ENCODE measurements at places on chromosomes 6 and 20. TPM values are rescaled to one million over a fixed set of nuclear protein-coding genes. Genes with fewer than 3 reads are reported as not detected.

PROKR2 gene
- total RNA-seq = not detected

HCRTR2 gene
- not detected for total RNA-seq

SS18L1 gene
- total RNA-seq = 39.8 TPM

WFDC12 gene
- not detected for total RNA-seq

COL9A3 gene
- 13.8 TPM for total RNA-seq

PTPRK gene
- 73.1 TPM for total RNA-seq

TOX2 gene
- 47.0 TPM for total RNA-seq

SEMG1 gene
- not detected for total RNA-seq

DNA sequence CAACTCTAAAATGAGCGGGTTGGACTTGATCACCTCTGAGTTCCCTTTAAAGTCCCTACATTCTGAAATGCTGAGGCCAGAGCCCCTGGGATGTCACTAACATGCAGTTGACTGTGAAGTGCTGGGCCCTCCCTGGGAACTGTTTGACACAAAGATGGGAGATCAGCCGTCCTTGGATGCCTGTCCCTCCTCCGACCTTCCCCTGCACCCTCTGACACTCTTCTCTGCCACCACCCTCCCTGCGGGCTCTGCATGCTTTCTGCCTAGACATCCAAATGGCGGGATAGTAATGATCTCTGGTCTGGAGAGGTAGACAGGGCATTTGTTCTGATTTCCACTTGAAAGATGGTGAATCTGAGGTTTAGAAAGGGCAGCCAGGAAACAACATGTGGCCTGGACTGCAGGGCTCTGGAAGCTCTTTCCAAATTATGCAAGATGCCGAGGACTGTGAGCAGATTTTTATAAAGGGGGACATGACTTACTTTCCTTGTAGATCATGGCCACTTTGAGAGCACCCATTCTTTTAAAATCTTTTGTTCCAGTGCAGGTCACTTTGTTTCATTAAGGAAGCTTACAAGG lies 113.2 kb downstream of the ZDHHC14 start:
- H3K27me3 ChIP-seq = no peaks in the 10 kb centered on the region
- DNase-seq = no peak
- no peak overlapping the region for H3K27ac ChIP-seq
- no peaks in the 10 kb centered on the region for H3K36me3 ChIP-seq
- no peaks in the 10 kb centered on the region for H3K4me1 ChIP-seq

DNA sequence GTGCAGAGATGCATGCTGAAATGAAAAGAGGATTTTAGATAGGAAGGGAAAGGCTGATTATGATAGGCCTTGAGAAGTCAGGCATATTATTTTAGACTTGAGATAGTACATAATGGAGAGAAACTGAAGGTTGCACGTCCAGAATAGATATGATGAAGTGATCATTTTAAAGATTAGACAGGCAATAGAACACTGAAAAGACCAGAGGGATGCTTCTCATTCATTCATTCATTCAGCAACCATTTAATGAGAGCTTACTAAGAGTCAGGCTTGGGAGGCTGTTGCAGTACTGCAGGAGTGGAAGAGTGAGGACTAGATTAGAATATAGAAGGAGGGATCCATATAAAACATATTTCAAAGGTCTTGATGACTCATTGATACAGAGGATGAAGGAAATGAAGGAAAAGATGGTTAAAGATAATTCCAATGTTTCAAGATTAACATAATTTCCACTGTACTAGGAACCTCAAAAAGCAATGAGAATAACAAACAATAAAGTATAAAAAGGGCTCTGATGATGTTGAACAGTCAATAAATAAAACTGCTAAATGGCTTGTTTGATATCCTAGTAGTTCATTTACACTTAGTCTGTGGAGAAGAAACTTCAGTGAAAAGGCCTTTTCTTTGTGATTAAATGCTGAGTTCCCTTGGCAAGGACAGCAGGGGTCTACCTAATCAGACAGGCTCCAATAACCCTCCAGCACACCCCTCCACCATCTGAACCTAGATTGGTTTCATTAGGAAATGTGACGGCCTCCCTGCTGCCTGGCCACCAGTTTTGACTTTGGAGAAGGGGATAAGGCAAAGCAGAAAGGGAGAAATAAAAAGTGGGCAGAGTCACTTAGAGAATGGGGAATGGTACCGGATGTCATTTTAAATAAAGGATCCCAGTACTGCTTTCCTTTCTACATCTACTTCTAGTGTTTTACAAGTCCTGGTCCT lies 5.3 kb upstream of the FBXO9 start:
- peak overlapping the region; percentile 89 for H3K27ac ChIP-seq
- no peaks in the 10 kb centered on the region for H3K36me3 ChIP-seq
- H3K27me3 ChIP-seq = no peaks in the 10 kb centered on the region

GRCh38 chr6:132490024-132490423 lies 22.9 kb downstream of the STX7 start:
- H3K4me1 ChIP-seq = peaks cover 28% of the 10 kb centered on the region
- no peaks in the 10 kb centered on the region for H3K36me3 ChIP-seq
- no peaks in the 10 kb centered on the region for H3K27me3 ChIP-seq
- no peak for DNase-seq

DNA sequence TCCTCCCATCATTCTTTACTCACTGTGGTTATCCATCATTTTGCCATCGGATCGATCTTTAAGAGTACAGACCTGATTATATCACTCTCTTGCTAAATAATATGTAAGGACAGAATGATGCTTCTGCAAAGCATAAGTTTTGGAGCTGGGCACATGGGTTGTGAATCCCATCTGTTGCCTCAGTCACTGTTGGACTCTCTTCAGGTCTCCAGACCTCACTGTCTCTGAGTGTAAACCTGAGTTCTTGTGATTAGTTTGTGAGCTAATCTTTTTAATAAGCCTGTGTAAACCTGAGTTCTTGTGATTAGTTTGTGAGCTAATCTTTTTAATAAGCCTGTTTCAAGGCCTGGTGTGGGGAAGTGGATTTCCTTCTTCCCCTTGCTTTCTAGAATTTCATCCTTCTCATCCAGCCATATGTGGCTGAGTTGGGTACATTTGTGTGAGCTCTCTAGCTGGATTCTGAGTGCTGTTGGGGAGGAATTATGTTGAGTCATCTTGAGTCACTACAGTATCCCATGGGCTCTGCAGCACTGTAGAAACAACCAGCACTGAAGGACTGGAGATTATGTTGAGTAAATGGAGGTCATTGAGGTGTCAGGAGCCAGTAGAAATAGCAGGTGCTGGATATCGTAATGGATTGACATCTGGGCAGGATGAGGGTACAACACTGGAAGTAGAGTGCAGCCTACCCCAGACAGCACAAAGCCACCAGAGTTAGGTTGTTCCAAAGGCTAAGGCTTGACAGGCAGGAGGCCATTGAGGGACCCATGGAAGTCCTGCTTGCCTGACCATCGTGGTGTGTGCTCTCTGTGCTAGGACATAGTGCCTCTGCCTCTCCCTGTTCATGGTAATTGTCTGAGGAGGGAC lies 52.4 kb downstream of the SCAND1 start:
- H3K27ac ChIP-seq = no peak overlapping the region
- H3K4me1 ChIP-seq = no peaks in the 10 kb centered on the region
- no peaks in the 10 kb centered on the region for H3K27me3 ChIP-seq
- peaks cover 7% of the 10 kb centered on the region for H3K36me3 ChIP-seq

- H3K4me1 ChIP-seq = peaks cover 88% of the 10 kb centered on the region
- H3K36me3 ChIP-seq = no peaks in the 10 kb centered on the region
- peak overlapping the region; percentile 96 for H3K27ac ChIP-seq
- H3K4me3 ChIP-seq = no peak overlapping the region
- no peaks in the 10 kb centered on the region for H3K27me3 ChIP-seq
- DNase-seq = no peak
These were observed 62.8 kb upstream of the CD93 start for GRCh38 chr20:23148731-23149570.

- no peak for DNase-seq
- no peaks in the 10 kb centered on the region for H3K36me3 ChIP-seq
- no peak overlapping the region for H3K4me3 ChIP-seq
- no peaks in the 10 kb centered on the region for H3K27me3 ChIP-seq
- H3K4me1 ChIP-seq = no peaks in the 10 kb centered on the region
These were observed 79.4 kb downstream of the SNX5 start for GRCh38 chr20:17889226-17889625.

GRCh38 chr6:89944826-89945407 lies 50.6 kb downstream of the GJA10 start:
- no peak for DNase-seq
- no peaks in the 10 kb centered on the region for H3K4me1 ChIP-seq

GRCh38 chr6:154347981-154348380 lies 8.6 kb downstream of the IPCEF1 start:
- H3K27me3 ChIP-seq = no peaks in the 10 kb centered on the region
- H3K4me3 ChIP-seq = no peak overlapping the region
- no peak for DNase-seq
- H3K36me3 ChIP-seq = no peaks in the 10 kb centered on the region

DNA sequence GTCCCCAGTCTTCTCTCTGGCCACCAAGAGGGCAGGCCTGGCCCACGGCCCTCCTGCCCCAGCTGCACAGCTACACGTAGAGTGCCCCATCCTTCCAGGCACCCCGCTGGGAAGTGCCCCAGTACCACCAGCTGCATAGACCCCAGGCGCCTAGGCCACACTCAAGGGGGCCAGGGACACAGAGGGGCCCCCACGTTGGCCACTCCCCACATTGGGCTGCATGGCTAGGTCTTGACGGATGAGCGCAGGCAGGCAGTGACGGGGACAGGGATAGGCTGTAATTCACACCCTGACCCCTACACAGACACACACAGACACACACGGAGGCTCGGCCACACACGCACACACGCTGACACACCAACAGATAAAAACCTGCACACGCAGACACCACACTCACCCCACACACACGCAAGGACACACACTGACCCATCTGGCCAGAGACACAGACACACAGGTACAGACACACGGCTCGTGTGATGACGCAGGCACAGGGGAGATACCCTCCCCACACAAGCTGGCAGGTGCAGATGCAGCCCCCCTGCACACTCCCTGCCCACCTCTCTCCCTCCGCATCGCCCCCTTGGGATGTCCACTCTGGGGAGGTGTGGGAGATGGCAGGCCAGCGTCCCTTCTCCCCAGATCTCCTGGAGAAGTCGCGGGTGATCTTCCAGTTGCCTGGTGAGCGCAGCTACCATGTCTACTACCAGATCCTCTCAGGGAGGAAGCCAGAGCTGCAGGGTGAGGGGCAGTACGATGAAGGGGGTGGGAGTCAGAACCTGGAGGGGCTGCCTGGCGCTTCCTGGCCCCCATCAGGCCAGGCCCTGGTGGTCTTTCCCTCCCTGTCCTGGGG lies 30.0 kb downstream of the MYH7B start:
- H3K36me3 ChIP-seq = no peaks in the 10 kb centered on the region
- H3K27ac ChIP-seq = no peak overlapping the region
- H3K4me1 ChIP-seq = no peaks in the 10 kb centered on the region
- no peak for DNase-seq

DNA sequence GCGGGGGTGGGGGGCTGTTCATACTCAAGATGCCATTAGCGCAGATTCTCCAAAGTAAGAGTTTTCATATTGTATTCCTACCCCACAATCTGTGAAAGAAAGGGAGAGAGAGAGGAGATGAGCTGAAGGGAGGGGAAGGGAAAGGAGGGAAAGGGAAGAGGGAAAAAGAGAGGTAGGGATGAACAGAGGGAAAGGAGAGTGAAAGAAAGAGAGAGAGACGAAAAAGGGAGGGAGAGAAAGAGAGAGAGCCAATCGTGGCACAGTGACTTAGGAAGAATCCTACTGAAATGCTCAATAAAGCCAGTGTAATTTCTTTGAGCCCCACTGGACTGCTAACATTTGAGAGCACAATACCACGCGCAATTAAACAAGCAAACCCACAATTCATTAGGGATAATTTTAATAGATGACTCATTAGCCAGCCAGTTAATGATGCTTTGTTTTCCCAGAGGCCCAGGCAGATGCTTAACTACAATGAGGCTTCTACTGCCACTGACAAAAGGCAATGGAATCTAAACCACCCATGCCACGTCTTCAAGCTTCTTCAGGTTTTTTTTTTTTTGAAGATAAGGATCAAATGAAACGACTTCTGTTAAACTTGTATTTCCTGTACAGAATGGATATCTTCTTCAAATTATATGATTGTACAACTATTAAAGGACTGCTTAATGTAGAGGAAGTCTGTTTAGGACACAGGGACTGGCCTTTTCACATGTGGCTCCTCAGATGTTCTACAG lies 306.8 kb downstream of the FOXC1 start:
- no peak overlapping the region for H3K4me3 ChIP-seq
- no peak for DNase-seq
- no peaks in the 10 kb centered on the region for H3K4me1 ChIP-seq
- no peaks in the 10 kb centered on the region for H3K36me3 ChIP-seq
- H3K27me3 ChIP-seq = no peaks in the 10 kb centered on the region
